Cardiac ventricle fibroblast (primary cell): ENCODE measurements at places on chromosomes 5 and 9. TPM values are rescaled to one million over a fixed set of nuclear protein-coding genes. Genes with fewer than 3 reads are reported as not detected.

The EIF4EBP3 gene
- 7.4 and 15.3 TPM in 2 replicates for total RNA-seq

The SGCD gene
- total RNA-seq, result 3.5 and 4.8 TPM in 2 replicates

The DDX4 gene
- not detected in 2 replicates for total RNA-seq

The GRPEL2 gene
- total RNA-seq, result 9.9 and 10.2 TPM in 2 replicates

The GNA14 gene
- total RNA-seq, result 2.2 and 3.0 TPM in 2 replicates

The TNFSF15 gene
- not detected in 2 replicates for total RNA-seq

The ELAVL2 gene
- 0.12 TPM in 1 of 2 replicates, not detected in the other for total RNA-seq

The CAST gene
- total RNA-seq, result 156 and 193 TPM in 2 replicates

The SOHLH1 gene
- not detected in 2 replicates for total RNA-seq

The DUSP1 gene
- 156 and 188 TPM in 2 replicates for total RNA-seq

The PKD2L2 gene
- total RNA-seq, result not detected in 2 replicates

The PCDHGA8 gene
- total RNA-seq, result 1.4 and 1.5 TPM in 2 replicates

The PRRT1B gene
- not detected in 2 replicates for total RNA-seq

The LEAP2 gene
- total RNA-seq, result 0.10 and 0.37 TPM in 2 replicates

The TBC1D2 gene
- total RNA-seq, result 5.4 and 6.1 TPM in 2 replicates

The OBP2B gene
- not detected in 2 replicates for total RNA-seq

The TTC16 gene
- total RNA-seq, result not detected in 2 replicates

The LMX1B gene
- 0.25 TPM in 1 of 2 replicates, not detected in the other for total RNA-seq

The RPP25L gene
- total RNA-seq, result 21.7 and 30.3 TPM in 2 replicates

The SMC2 gene
- 9.9 and 11.7 TPM in 2 replicates for total RNA-seq

The ANXA2R gene
- 2.5 and 3.6 TPM in 2 replicates for total RNA-seq
